ENCODE measurements at places on chromosomes 16 and 17. TPM values are rescaled to one million over a fixed set of nuclear protein-coding genes. Genes with fewer than 3 reads are reported as not detected.

DNA sequence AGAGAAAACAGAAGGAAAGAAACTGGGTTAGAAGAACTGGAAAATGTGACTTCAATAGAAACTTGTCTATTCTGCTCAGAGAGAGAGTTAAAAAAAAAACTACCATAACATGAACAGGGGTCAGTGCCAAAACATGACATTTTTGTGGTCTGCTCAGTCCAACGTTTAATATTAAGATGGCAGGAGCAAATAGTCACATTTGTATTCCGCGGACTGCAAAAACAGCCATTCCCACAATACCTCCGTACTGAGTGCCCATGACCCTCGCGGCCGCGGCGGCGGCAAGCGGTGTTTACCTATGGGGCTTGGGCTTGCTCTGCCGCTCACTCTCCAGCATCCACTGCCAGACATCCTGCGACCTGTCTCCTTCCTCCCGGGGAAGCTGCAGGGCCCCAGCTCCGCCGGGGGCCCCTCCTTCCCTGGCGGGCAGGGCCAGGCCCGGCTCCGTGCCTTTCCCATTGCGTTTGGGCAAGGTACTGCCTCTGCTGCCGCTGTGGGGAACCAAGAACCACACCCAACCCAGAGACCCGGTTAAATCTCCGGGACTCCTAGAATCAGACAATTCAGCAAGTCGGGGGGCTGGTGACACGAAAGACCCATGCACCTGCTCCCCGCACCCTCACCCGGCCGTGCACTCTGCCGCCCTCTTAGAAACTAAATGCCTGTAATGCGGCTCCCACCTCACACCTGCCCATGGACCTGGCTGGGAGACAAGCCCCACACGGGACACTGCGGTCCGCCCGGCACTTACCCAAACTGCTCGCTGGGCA lies 24.7 kb downstream of the AXIN2 start:
- no peak overlapping the region for H3K4me3 ChIP-seq
- peaks cover 80% of the 10 kb centered on the region for H3K36me3 ChIP-seq
- no peak for DNase-seq
- no peak overlapping the region for H3K27ac ChIP-seq
- peaks cover 64% of the 10 kb centered on the region for H3K4me1 ChIP-seq

Gene TRPV3
- 1.8 TPM for total RNA-seq

Gene TBC1D26
- not detected for total RNA-seq

DNA sequence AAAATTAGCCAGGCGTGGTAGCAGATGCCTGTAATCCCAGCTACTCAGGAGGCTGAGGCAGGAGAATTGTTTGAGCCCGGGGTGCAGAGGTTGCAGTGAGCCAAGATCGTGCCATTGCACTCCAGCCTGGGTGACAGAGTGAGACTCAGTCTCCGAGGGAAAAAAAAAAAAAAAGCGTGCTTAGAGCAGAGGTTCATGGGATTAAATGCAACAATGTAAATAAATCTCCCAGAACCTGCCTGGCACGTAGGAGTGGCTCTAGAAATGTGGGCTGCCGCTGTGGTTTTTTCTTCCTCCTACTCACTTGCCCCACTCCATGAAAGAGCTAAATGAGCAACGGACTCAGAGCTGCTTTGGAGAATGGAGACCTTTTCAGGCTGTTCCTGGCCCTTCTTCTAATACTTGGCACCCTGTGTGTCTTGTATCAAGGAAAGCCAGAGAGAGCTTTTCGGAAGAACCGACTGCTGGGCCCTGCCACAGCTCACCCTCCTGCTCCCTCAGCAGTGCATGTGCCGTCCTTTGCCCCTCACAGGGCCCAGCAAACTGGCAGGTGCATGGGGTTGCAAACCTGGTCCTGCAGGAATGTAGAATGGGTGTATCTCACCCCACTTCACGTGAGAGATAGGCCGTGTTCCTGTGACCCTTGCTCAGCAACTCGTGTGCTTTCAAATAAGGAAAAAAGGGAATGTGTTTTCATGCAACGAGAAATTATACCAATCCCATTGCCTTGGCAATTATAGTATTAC lies 52.0 kb downstream of the LDHD start:
- peak overlapping the region; percentile 90 for H3K27ac ChIP-seq
- H3K4me1 ChIP-seq: peaks cover 51% of the 10 kb centered on the region
- DNase-seq: no peak
- no peaks in the 10 kb centered on the region for H3K27me3 ChIP-seq

- H3K4me3 ChIP-seq: no peak overlapping the region
- H3K27me3 ChIP-seq: no peaks in the 10 kb centered on the region
- DNase-seq: no peak
- no peak overlapping the region for H3K27ac ChIP-seq
- no peaks in the 10 kb centered on the region for H3K36me3 ChIP-seq
- H3K4me1 ChIP-seq: peaks cover 35% of the 10 kb centered on the region
These were observed 6.0 kb upstream of the EVPL start for GRCh38 chr17:76033139-76033538.

DNA sequence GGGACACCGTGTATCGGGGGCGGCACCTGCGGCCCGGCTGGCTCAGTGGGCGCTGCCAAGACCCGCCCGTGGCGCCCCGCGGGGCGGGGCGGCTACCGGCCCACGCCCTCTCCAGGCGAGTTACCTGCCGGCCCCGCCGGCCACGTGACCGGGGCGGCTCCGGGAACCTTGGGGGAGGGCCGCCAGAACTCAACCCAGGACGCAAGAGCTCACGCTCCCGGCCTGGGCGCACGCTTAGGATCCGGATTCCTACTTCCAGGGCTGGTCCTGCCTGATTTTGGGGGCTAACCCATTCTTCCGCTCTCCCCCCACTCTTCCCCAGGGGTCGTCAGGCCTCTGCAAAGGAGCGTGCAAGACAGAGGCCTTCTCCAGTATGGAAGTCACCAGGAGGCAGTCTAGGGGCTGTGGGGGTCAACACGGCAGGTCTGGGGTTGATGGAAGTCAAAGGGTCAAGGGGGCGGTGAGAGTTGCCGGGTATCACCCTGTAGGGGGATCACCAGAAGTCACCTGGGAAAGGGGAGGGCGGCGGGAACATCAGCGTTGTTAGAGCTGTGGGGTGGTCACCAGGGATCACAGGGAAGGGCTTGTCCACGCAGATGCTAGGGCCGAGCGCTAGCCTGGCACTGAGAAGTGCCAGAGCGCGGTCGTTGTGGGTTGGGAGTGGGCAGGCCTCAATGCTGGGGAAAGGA lies 354 bp upstream of the ESRP2 start:
- H3K4me3 ChIP-seq: peak overlapping the region; percentile 68
- peaks cover 20% of the 10 kb centered on the region for H3K4me1 ChIP-seq
- peak overlapping the region; percentile 98 for H3K27ac ChIP-seq
- H3K36me3 ChIP-seq: peaks cover under 1% of the 10 kb centered on the region
- no peaks in the 10 kb centered on the region for H3K27me3 ChIP-seq

Gene RUNDC3A
- total RNA-seq: 1.1 TPM

All from esophagus squamous epithelium (tissue), 5 donors.